ENCODE measurements at places on chromosomes 1 and 21.

DNA sequence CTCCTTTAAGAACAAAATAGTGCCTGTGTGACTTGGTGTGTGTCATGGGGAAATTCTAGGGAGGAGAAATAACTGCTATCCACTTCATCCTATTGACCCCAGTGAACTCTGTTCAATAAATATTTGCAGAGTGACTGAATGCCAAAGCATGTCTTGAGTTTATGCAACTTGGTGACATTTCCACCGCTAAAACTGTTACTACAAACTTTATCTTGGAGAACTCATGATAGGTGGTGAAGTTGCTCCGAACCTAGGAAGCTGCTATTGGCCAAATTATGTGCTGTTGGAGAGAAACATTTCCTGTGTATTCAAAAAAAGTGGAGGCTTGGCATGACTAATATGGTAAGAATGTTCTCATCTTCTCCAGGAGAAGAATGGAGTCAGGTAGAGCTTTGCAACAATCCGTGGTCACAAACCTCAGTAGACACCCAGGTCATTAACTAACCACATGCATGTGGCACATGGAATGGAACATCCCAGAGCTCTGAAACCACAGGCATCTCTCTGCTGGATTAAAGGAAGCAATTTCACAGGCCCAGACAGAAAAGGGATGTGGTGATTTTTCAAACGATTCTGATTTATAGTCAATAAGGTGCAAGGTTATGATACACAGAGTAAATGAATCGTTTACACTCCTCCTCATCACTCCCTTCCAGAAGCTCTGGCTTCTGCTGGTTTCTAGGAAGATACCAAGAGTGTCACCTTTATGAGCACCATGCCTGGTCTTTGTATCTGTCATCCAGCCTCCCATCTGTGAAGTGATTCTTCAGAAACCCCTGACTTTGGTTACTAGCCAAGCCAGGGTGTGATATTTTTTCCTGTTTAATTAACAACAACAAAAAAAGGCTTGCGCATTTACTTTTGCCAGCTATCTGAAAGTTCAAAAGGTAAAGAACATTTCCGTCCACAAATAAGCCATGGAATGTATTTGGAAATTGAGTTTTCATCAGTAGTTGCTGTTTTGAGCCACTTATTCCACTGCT is 361.1 kb downstream of the TGFB2 start:
- DNase-seq: no peak

DNA sequence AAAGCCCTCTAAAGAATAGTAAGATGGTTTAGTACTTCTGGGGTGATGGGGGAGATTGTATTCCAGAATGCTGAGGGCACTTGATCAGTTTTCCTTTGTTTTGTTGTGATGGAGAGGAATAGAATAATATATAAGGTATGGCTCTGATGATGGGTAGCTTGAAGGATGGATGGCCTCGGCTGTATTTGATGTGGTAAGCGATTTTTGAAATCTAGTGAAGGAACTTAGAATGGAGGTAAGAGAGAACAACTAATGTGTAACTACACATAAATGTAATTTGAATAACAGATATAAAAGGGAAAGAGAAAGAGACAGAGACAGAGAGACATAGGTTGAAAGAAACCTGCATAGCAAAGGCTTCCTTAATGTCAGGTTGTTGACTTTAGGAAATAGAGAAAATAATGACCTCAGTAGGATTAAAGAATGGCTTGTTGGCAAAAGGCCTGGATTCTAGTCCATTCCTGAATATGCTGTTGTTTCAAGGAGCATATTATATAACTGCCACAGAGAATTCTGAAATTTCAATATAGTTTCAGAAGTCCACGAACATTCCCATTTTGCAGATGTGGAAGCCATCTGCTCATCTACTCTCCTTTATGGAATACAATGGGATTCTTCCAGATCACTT is 58.7 kb downstream of the NIBAN1 start:
- DNase-seq: no peak

DNA sequence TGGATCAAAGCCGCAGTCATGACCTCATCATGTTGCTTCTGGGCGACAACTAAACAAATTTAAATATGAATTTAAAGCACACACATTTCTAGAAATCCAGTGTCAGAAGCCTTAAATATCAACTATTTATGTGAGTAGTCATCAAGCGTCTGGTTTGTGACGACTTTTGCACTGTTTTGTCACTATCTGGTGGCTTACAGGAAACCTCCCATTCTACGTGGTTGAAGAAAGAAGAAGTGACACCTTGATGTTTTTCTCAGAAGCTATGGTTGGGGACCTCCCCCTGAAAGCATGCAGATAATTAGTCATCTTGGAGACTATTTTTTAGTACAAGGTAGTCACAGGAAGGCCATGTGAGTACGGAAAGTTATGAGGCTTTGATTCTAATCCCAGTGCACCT is 58.5 kb downstream of the TENT5C start:
- DNase-seq: no peak

- DNase-seq: no peak
These were observed 1.2 kb downstream of the GLIS1 start for GRCh38 chr1:53737648-53738204.

DNA sequence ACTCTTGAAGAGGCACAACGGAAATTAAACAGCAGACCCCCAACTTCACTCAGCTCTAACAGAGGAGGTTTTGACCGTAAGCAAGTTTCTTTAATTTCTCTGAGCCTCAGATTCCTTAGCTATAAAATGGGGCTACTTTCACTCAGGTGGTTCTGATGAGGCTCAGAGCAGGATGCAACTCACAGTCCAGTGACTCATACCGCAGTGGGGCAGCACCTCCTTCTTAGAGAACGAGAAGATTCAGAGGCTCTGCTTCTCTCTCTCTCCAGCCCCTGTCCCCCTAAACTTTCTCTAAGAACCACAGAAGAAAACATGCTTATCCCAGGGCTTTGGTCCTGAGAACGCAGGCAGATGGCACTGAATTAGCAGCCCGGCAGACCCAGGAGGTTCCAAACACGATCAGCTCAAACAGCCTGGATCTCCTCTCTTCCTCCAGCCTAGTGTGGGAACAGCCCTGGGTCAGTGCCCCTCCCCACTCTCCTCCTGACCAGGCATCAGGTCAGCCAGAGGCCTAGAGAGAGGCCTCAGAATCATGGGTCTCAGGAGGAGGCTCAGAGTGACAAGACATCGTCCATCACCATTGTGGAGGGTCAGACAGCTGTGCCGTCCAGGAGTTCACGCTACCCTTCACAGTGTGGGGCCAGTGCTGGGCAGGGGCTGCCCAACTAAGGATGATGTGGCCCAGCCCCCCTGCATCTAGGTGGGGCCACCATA is 433.0 kb downstream of the PTPRU start:
- DNase-seq: no peak

DNA sequence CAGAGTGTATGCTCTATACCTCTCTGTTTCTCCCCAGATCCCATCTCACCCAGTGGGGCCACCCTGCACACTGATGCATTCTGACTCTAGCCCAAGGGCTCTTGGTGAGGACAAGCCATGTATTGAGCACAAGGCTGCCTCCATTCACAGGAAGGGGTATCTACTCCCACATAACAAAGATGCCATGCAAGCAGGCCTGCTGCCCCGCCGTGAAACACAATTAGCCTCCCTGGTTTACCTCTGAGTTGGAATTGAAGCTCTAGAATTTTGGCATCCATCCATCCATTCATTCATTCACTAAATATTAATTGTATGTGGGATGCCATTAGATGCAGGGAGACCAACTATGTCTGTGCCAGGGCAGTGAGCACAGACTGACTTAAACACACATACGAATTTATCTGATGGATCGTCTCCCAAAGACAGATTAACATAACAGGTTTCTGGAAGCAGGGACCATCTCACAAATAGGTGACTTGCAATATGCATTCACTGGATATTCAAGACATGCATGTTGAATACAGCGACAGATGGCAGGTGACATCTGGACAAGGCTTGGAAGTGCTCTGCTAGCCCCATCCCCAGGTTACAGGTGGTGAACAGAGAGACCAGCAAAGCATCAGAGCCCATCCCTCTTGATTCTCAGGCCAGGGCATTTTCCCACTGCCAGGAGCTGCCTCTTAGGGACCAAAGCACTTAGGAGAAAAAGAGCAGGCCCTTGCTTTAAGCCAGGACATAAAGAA is 34.3 kb downstream of the TRABD2B start:
- DNase-seq: no peak

All from activated CD8-positive, alpha-beta memory T cell treated with anti-CD3 and anti-CD28 coated beads for 4 hours (primary cell).